Effector memory CD8-positive, alpha-beta T cell (primary cell): ENCODE measurements at places on chromosomes 1 and 21.

DNA sequence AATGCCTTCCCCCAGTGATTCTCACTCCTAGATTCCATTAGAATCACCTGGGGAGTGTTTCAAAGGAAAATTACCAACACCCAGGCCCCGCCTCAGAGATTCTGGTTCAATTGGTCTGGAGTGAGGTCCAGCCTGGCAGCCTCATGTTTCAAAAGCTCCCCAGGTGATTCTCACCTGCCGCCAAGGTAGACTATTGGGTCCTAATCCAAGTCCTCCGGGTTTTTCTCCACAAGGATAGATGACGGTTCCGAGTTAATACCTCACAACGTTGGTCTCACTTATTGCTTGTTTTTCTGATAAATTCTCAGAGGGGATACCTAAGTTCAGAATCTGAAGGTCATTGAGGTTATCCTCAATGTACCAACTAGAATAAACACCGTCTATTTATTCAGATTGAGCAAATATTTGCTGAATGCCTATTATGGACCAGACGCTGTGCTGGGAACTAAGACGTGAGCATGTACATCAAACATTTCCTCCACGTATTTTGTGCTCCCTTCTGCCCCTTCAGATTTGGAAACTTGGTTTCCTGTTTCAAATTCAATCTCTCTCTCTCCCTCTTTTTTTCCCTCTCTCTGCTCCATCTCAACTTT, 97.5 kb downstream of the SEC16B start:
- no peak for DNase-seq

DNA sequence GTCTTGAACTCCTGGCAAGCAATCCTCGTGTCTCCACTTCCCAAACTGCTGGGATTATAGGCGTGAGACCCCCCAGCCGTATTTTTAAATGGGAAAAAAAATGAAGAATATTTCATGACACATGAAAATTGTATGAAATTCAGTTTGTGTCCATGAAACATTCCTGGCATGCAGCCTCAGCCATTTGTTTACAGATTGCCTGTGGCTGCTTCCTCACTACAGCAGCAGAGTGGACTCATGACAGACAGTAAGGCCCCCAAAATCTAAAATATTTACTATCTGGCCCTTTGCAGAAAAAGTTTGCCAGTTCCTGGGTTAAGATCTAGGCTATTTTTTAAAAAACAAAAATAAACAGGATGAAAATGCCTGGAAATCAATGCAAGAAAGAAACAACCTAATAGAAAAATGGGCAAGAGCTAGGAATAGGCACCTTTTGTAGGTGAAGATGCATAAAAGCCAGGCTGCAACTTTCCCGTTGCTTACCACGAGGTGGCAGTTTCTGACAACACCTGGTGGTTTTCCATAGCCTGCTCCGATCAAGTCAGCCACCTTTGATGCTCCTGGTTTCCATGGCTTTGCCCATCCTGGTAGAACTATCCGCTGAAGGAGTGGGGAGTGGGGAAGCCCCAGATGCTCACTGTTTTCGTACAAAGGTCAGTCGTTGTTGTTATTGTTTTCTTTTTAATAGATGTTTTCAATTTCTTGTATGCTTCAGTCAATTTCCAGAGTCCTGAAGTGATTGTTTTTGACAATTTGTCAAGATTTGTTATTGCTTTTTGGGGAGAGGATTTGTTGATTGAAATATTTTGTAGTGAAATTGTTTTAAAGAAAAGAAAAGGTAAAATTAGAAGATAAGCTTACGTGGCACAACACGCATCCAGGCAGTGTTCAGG, 24.3 kb downstream of the UBE2Q1 start:
- no peak for DNase-seq

GRCh38 chr1:161083748-161084596, 5.4 kb downstream of the NECTIN4 start:
- no peak for DNase-seq

DNA sequence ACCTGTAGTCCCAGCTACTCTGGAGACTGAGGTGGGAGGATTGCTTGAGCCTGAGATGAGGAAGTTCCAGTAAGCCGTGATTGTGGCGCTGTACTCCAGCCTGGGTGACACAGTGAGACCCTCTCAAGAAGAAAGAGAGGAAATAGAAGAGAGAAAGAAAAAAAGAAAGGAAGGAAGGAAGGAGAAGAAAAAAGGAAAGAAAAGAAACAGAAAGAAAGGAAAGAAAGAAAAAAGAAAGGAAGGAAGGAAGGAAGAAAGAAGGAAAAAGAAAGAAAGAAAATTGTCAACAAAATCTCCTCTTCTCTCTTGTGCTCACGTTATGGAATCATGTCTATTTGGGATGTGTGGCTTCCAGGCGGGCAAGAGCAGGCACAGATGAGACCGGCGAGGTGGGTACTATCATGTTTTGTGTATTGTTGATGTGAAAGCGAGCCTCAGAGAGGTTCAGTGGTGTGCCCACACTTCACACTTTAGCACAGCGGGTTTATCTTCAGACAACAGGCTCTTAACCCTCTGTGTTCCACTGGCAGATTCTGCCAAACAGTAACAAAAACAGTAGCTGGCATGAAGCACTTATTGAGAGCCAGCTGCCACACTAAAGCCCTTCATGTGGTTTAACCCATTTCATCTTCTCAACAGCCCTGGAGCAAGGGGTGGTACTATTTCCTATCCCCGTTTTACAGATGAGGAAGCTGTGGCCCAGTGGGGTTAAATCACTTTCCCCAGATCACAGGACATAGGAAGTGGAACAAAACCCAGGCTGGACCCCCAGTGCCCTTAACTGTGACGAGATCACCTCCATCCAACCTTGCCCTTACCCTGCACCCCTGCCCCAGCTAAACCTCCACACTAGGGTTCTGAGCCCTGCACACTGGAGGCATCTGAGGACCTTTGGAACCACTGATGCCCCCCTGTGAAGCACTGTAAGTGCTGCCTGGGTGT, 94.7 kb upstream of the TARDBP start:
- peak; percentile 40 for DNase-seq

DNA sequence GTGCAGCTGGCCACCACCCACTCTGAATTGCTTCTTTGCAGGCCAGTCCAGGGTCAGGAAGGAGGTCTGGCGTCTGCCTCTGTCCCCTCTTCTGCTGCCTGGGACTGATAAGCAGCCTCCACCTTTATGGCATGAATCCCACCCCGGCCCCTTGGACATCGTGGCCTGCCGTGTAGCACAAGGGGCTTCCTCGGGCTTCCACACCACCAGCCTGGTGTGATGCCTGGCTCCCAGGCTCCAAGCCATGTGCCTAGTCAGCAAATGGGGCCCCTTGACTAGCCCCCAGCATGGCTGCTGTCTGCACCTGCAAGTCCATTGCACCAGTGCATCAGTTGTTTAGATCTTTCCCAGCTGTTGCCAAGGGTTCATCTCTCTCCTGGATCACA, 9.9 kb upstream of the ARF1 start:
- DNase-seq: no peak

DNA sequence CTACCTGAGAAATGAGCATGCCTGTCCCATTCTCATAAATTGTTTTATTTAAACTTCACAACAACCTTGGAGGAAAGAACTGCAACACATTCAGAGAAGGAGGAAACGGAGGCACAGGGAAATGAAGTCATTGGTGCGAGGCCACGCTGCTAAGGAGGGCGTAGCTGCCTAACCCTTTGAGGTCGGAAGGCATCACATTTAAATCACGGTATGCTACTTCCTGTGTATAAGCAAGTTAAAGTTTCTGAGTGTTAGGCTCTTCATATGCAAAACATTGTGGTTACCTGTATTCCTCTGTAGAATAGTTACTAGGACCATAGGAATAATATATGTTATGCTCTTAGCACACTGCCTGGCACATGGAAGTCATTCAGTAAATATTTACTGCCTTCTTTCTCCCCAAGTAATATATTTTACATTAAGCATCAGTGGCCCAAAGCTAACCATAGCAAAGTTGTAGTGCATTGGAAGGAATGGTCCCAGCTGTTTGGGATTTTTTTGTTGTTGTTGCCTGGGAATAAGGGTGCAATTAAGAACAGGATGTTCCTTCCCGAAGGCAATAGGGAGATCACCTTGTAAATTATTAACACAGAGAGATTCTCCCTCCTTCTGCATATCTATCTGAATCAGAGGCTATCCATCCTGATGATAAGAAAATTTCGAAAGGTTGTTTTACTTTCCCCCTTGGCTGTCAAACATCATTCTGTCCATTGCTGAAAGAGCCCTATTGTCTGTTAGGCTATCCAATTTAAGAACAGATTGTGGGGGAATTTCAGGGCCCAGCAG, 192.2 kb upstream of the C8B start:
- DNase-seq: no peak
